ENCODE measurements at places on chromosomes 7 and 10. TPM values are rescaled to one million over a fixed set of nuclear protein-coding genes. Genes with fewer than 3 reads are reported as not detected.

- DNase-seq = no peak
These were observed 111.2 kb downstream of the PON1 start for GRCh38 chr7:95213148-95213547.

DNA sequence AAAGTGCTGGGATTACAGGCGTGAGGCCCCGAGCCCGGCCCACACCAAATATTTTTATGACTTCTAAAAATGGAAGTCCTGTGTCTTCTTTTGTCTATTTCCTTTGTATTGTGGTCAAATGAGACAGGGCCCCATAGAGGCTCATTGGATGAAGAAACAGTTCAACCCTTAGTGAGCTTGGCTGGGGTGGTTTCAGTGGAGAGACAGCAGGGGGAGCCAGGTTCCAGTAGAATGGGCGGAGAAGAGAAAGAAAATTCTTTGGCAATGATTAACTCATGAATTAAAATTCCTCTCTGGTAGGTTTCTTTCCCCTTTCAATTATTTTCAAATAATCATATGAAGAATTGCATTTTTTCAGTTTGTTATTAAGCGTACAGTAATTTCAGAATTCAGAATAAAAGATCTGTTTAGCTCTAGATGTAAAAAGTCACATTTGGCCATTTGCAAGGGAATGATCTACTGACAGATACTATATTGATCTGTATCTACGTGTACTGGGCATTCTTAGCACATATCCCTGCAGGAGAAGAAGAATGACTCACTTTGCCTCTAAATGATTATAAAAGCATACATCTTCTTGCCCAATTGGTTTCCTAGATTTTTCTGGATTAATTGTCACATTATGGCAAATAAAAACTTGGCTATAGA lies 43.2 kb downstream of the PNLIPRP3 start:
- DNase-seq = no peak

The VENTX gene
- polyA plus RNA-seq = 0.33 TPM

DNA sequence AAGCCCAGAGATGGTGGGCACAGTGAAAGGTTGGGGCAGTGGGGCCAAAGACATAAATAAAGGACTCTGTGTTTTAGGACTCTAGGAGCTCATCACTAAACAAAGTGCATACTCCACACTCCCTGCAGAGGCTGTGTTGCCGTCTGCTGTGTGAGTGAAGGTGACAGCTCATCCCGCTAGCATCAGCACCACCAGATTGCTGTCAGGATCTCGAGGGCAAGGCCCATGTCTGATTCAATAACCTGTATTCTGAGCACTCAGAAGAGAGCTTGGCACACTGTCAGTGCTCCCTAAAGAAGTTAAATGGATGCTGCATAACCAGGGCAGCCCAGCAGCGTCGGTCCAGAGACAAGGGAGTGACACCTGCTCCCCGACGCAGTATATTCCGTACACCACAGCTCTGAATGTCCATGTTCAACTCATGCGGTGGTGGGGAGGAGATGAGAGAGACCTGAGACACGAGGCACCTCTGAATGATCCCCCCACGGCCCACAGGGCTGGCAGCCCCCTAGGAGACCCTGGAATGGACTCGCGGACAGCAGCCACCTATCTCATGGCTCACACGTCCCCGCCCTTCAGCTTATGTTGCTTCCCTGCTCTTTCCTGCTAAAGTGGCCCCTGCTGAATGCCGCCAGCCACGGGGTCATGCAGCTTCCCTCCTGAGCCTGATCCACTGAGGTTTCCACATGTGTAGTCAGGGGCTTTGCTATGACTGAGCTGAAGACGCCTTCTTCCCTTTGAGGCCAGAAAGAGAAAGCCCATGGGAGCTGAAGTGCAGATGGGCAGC lies 132.7 kb upstream of the KCNMA1 start:
- DNase-seq = no peak

DNA sequence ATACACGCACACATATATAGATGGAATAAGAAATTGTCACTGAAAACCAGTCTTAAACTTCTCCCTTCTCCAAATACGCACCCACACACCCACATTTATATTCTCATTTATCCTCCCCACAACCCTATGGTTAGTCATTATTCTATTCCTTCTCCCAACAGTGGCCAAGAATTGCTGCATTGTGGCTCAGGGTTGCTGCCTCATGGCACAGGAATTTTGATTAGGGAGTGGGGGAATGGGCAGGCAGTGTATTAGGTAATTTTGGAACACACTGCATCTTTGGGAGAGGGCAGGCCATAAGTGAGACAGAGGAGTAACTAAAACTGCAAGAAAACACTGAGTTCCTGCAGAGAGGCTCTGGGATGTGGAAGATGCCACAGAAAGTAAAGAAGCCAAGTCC lies 35.7 kb downstream of the NAPEPLD start:
- no peak for DNase-seq

The VOPP1 gene
- polyA plus RNA-seq = 54.7 TPM

DNA sequence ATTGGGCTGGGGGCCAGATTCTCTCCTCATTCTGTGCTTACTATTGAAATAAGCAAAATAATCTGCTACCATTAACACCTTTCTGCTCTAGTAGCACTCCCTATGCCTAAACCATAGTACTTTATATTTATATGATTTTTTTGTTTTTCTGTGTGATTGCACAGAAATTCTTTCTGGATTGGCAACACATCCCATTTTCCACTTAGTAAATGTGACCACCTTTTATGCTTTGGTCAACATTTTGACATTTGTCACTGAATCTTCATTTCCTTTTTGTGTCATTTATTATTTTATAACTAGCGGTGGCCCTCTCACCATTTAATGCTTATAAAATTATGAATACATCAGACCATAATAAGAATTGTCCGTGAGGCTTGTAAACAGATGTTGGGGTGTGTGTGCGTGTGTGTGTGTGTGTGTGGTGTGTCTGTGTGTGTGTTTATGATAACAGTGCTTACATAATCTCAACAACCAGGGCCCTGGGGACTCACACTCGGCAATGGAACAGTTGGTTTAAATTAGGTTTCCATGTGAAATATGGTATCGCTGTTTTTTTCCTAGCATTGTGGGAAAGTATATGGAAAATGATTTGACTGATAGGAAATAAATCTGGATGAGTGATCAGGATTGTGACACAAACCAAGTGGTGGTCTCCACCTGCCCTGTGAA lies 138.9 kb downstream of the NOC3L start:
- no peak for DNase-seq

- DNase-seq = no peak
These were observed 1.8 kb upstream of the ACTR3C start for GRCh38 chr7:150325110-150325611.

GRCh38 chr7:2359610-2360009 lies 5.0 kb downstream of the EIF3B start:
- no peak for DNase-seq

The AQP1 gene
- 200 TPM for polyA plus RNA-seq

The FGL2 gene
- polyA plus RNA-seq = 71.8 TPM

The GPR22 gene
- 0.36 TPM for polyA plus RNA-seq

Data from renal cortex interstitium (tissue), 15 donors.